ENCODE measurements at places on chromosomes 5 and 9.

DNA sequence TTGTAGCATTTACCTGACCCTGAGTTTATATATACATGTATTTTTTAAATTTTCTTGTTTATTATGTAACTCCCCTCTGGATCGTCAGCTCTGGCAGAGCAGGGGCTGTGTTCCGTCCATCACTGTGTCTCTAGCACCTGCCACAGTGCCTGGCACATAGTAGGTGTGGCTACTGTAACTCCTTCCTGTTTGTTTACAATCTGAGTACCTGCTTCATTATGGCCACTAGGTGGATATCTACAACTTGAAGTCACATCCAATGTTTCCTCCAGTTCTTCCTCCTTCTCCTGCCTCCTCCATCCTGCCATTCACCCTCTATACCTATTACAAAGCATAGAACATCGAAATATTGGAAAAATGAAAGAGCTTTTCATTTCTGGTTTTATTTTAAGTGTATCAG lies 14.2 kb upstream of the PPP1R2B start:
- no peak for DNase-seq

- no peak for DNase-seq
Observed at GRCh38 chr5:121377461-121377860, 474.2 kb upstream of the FTMT start.

DNA sequence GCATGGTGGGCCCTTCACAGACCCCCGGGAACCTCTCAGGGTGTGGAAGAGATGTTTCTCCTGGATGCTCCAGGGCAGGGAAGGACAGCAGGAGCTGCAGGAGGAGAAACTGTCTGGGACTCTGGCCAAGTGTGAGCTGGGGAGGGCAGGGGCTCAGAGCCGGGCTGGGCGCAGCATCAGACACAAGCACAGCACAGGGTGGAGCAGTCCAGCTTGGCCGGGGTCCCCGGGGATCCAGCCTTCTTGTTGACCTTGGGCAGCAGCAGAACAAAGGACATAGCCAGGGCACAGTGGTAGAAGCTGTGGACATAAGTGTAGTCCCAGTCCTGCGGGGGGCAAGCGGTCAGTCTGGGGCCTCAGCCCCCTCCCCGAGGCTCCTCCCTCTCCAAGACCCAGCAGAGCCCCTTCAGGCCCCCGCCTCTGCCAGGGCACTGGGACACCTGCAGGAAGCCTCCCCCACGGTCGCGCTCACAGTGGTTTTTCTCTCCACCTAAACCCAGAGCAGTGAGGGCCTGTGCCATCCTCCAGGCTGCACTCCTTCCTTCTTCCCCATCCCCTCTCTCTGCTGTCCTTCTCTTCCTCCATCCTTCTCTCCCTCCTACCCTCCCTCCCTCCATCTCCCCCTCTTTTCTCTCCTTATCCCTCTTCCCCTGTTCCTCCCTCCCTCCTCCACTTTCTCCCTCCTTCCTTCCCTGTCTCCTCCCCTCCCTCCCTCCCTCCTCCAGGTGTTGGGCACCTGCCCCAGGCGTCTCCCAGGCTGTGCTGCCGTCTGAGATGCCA lies 10.1 kb downstream of the MYMK start:
- DNase-seq: peak; percentile 76

DNA sequence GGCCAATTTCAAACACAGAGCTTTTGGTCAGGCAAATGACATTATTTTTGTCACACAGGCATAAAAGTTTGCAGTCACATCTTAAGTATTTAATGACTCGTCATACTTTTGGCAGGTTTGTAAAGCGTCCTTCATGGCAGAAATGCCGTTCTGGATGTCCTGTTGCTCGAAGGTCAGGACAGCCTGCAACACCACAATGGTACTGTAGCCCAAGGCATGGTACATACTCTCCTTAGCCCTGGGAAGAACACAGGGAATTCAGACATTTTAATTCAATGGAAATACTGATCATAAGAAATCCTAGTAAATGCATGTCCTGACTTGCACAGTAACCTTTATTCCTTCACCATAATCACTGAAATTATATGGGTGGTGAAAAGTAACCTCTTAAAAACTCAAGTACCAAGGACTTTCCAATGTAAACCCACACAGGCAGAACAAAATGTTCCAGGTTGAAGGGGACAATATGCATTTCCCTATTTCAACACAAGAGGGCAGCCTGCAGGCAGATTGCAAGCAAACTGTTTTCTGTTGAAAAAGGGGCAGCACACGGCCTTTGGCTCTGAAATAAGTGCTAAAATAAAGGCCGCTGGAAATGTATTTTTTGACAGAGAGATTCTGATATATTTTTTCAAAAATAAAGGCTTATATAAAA lies 95.7 kb downstream of the TTC39B start:
- DNase-seq: peak; percentile 80

DNA sequence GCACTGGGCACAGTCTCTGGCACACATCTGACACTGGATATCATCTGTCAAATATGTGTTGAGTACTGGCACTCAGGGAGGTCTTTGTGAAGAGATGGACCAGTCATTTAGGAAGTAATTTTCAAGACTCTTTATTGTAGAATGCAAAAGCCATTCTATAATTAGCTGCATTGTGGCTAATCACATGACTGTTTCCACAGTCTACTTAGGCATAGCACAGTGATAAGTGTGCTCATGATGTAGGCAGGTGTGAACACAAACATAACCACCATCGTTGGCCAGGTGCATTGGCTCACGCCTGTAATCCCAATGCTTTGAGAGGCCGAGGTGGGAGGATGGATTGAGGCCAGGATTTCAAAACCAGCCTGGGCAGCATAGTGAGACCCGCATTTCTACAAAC lies 62.2 kb downstream of the CFAP77 start:
- DNase-seq: peak; percentile 54

DNA sequence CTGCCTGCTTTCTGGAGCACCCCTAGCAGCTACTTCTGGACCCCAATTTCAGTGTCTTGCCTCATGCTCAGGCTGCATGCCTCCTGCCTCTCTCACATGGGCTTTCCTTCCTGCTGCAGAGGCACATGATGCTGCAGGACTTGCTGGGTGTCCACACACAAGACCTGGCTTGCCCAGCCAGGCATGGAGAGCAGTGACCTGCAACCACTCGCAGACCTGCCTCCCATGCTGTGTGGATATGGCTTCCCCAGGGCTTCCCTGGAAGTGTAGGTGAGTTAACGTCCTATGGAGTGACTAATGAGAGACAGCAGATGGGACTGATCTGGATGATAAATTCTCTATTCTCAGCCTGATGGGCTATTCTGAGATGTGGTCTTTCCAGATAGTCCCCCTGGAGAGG lies 53.2 kb upstream of the SMIM32 start:
- DNase-seq: no peak

DNA sequence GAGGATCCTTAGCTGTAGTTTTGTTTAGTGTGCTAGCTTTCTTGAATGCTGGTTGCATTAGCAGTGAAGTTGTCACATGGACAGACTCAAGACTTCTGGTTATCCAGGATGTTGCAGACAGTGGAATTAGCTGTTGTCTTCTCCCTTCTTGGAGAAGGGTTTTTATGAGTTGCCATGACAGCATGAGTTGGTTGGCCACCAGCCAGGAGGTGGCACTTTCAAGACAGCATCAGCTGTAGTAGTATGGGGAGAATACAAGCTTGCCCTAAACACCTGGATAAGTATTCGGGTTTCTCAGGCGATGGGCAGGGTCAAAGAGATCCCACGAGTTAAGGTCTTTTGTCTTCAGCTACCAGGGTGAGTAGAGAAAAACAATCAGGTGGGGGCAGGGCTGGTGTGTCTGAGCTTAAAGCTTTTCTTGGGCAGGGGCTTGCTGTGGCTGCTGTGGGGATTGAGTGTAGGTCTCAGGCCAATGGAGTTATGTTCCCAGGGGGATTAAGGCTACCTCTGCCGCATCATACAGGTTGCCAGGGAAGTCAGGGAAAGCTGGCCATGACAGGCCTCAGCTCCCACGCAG lies 7.7 kb upstream of the C5orf47 start:
- no peak for DNase-seq
